ENCODE measurements at places on chromosomes 2 and 18.

- no peak for DNase-seq
Measured at GRCh38 chr2:24399434-24400206, 39.3 kb upstream of the ITSN2 start.

DNA sequence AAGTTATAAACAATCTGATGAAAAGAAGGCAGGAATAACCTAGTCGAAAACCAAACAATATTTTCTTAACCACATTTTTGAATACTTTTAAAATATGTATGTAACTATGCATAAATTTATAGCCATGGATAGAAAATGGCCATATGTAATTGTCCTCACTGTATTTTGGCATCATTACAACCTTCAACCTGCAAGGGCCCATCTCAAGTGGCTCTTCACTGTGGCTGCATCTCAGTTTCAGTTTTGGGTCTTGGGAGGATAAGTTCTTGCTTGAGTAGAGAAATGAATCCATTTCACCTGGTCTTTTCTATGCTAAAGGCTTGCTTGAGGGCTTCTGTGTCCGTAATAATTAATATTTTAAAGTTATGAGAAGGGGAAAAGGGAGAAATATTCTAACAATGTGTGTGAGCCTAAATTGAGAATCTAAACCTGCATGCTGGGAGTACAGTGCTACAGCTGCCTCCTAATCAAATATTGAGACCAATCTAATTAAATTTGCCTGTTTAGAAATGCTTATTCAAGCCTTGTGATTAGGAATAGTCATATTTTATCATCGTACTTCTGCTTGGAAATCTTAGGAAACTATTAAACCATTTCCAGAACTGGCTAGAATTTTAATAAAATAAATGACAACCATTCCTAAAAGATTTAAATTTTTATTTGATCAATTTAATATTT, 92.5 kb downstream of the EML4 start:
- no peak for DNase-seq

- DNase-seq: peak; percentile 78
Measured at GRCh38 chr18:839224-840022, 27.4 kb upstream of the YES1 start.

DNA sequence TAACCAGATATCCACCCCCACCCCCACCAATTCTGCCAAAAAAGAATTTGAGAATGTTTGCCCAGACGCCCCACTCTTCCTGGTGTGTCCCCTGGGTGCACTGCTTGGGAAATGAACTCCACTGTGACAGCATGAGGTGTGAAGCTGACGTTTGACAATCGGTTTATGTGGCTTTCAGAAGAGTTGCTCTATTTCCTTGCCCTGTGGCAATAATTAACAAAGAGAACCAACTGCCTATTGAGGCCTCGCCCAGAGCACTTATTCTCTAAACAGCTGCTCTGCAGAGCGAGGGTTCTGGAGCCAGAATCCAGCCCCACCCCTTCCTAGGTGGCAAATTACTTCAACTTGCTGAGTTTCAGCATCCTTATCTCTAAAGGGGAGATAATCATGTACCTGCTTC, 115.8 kb upstream of the SIX3 start:
- no peak for DNase-seq

DNA sequence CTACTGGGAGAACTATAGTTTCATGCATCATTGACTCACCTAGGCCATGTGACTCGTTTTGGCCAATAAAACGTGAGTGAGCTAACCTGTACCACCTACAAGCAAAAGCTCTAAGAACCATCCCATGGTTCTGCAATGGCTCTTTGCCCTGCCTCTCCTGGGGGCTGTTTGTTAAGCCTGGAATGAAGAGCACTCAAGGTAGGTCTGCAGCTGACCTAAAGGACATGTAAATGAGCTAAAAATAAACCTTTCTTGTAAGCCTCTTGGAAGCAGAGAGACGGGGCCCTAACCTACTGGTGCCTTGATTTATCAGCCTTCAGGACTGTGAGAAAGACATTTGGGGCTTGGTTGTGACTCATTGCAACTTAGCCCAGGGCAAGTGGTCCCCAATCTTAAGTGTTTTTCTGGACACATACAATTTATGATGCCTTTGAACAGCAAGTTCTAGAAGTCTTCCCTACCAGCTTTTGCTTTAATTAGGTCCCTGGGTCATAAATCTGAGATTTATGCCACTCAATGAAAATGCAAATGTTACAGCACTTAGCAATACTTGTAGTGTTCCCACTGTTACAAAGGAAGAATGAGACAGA, 107.4 kb downstream of the OSBPL6 start:
- no peak for DNase-seq

DNA sequence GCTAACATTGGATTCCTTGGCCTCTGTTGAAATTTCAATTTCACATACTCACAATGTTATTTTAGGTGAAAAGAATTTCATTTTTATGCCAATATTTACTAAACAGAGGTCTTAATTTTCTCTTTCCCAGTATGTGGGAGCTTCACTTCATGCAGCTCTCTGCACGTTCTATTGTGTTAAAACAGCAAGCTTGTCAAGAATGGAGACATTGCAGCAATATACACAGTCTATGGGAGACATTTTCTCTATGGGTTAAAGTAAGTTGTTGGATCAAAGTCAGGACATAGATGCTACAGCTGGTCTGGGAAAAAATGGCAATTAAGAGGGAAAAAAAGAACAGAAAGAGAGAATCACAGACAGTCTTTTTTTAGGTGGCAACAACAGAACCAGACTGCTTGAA, 70.4 kb upstream of the ARHGAP15 start:
- DNase-seq: no peak

DNA sequence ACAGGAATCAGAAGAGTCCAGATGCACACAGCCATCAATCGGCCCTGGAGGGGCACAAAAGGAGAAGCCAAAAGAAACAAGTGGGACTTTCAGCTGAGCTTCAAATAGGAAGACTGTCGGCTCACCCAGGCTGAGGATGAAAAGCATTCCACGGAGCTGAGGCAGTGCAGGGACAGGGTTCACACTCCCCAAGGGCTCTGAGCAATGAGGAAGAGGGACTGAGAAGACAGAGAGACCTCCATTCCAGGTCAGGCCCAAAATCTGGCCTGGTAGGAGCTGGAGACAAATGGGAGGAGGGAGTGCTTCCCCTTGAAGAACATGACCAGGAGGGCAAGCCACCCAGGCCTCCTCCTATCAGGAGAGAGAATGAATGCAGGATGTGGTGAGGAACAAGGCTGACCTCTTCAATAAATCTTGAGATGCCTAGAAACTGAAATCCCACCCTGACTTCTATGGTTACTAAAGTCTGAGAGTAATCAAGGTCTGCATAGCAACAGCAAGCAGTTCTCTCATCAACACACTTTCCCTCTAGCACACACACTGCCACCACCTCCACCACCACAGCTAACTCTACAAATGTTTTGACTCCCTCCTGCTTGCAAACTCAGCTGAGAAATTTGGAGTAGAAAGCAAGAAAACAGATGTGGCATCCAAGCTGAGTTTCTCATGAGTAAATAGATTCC, 434.4 kb downstream of the TNS1 start:
- DNase-seq: no peak

DNA sequence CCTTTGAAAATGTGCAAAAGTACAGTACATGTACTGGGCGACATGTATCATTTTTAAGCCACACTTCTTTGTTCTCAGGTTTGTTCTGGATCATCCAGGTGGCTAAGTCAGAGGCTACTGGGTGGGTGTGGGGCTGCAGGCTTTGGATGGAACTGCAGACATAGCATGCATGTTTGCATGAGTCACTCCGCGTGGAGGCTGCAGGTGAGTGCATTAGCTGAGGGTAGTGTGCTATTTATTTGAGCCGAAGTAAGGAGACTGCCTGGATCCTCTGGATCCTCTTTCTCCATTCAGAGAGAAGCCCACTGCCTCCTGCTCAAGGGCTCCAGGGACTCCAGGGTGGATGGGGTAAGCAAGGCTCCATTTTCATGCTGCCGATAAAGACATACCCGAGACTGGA, 9.4 kb upstream of the NEURL3 start:
- no peak for DNase-seq

DNA sequence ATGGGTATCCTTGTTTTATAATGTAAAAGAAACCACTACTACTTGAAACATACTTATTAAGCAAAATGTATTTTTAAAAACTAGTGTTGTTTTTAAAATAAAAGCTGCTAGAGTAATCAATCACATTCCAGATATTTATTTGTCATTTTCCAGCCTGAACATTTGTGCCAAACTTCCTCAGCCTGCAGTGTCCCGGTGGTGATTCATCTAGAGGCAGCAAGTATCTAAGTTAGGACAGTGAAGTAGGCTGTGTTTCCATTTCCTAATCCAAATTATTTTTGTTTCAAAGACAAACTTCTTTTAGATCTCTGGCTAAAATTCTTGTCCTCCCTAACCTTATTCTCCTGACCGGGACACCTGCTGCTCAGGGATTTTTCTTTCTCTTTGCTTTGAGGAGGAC, 12.8 kb upstream of the GCG start:
- no peak for DNase-seq

DNA sequence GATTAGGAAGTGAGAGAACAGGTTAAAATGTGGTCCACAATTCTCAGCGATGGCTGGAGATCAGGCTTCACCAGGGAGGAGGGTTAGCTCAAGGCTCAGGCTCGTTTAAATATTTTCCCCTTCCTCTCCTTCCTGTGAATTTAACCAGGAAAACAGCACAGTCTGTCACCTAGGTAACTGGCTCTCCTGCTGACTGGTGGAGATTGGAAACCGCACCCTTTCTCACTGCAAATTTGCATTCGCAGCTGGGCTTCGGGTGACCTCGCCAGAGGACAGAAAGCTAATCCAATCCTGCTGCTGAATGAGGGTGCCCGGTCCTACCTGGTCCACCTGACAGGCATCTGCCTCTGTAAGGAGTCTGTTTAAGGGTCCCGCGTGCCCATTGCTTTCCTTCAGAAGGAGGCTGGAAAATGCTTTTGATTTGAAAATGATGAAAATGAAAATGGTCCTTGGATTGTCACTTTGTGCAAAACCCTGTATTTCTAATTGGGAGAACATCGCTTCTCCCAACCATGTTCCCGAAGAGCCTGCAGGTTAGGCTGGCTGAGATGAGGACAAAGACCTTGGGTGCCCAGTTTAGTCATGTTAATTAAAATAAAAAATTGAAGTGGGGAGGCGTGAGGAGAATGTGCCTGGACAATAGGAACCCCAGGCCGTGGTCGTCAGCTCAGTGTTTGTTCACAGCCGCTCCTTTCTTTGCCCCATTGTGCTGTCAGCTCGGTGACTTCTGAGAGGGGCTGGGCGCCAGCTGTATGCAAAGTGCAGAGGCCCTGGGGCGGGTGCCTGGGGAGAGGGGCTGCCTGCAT, 43.4 kb upstream of the MTCL1 start:
- DNase-seq: no peak

DNA sequence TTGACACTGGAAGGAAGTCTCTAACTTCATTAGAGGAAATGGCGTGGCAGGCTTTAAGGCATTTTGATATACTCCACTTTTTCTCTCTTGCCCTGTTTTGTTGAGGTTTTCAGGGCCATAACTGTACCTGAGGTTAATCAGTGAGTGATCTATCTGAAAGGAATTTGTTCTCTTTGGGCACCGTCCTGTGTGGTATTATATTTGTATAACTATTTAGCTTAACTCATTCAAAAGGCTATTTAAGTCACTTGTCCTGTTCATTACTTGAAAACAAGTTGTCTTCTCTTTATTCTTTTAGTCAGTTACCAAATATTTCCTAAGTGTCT, 180.4 kb downstream of the NEDD4L start:
- no peak for DNase-seq

- no peak for DNase-seq
Measured at GRCh38 chr2:241873081-241873802, 3.7 kb downstream of the RTP5 start.

DNA sequence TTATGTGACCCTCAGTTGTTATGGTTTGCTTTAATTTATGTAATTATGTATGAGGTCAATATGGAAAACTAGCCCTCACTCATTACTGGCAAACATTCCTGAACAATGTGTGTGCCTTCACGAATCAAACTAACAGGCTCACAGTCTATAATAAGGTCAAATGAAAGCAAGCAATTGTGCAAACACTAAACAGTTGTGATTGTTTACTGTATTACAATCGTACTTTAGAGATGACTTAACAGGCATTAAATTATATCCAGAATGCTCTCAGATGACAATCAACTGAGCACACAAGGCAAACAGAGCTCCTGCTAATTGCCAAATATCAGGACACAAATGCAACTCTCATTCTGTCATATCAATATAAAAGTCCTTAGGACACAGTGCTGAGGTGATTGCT, 29.5 kb downstream of the COL5A2 start:
- DNase-seq: no peak

DNA sequence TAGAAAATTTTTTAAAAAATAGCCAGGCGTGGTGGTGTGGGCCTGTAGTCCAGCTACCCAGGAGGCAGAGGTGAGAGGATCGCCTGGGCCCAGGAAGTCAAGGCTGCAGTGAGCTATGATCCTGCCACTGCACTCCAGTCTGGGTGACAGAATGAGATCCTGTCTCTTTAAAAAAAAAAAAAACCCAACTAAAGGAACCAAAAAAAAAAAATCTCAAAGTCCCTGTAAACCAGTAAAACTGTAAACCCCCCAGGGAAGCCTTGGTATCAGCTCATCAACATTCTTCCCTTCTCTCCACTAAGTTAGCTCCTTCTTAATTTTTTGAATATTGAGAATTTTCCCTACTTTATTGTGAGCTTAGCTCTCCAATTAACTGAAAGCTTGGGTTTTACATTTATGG, 8.4 kb upstream of the MCFD2 start:
- no peak for DNase-seq

- no peak for DNase-seq
Measured at GRCh38 chr2:44005846-44006245, 10.1 kb upstream of the LRPPRC start.

DNA sequence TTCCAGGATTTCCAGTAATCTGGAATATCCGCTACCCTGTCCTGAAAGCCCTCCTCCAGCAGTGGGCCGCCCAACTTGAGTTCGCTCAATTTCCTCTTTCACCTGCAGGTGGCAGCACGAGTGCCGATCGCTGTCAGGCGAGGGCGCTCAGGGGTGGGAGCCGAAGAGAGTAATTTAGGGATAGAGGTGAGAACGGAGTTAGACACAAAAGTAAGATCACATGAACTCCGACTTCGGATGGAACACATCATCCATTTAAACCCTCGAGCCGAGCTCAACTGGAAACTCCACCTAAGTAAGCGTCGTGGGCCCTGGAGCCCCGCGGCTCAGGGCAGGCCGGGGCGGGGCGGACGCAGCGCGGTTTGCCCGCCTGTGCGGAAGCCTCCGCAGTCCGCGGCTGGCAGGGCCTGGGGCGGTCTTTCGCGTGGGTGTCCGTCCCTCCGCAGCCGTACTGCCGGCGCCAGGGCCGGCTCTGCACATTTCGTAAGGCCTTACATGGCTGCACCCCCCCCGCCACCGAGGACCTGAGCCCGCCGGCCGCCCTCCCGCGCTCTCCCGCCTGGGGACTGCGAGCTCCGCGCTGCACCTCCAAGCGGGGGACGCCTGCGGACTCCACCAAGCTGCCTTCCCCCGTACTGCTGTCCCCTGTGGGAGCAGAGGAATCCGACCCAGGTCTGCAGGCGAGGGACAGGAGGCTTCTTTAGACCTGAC, 61.2 kb downstream of the SEMA4F start:
- peak; percentile 79 for DNase-seq

- DNase-seq: no peak
Measured at GRCh38 chr2:241924069-241924908, 54.8 kb downstream of the RTP5 start.

DNA sequence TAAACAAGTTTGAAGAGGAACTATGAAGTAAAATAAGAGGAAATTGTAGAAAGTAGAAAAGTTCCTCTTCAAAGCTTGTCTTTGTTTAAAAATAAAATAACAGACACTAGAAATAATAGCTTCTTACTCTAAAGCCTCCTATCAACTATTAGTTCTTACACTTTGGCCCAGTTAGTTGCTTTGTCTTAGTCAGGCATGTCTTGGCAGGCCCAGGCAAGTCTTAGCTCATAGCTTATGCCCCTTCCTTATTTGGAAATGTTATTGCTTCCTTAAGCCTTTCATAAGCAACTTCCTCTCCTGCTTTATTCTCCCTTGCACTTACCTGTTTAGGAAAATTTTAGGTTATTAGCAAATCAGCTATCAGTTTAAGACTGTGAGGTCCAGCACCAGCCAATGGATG, 950.6 kb upstream of the LRATD1 start:
- DNase-seq: no peak
